ENCODE measurements at places on chromosomes 1 and 21. TPM values are rescaled to one million over a fixed set of nuclear protein-coding genes. Genes with fewer than 3 reads are reported as not detected.

Gene CRYZ
- 78.5 TPM for polyA plus RNA-seq

Gene ZBTB37
- 2.8 TPM for polyA plus RNA-seq

Gene IFNAR1
- 17.0 TPM for polyA plus RNA-seq

Gene S100A9
- not detected for polyA plus RNA-seq

Gene TGFB2
- polyA plus RNA-seq = 10.2 TPM

Gene S1PR1
- 35.8 TPM for polyA plus RNA-seq

Gene FMO4
- 1.2 TPM for polyA plus RNA-seq

Gene ANKRD65
- polyA plus RNA-seq = 0.24 TPM

Gene MIXL1
- polyA plus RNA-seq = 0.21 TPM

Gene FCGR3A
- polyA plus RNA-seq = not detected

Gene OR2T35
- polyA plus RNA-seq = not detected

Gene DYNLT4
- polyA plus RNA-seq = not detected

Gene LY9
- not detected for polyA plus RNA-seq

Gene GBP7
- not detected for polyA plus RNA-seq

Gene RGL1
- 10.1 TPM for polyA plus RNA-seq

Gene RNF19B
- polyA plus RNA-seq = 10.1 TPM

Gene OR2T27
- polyA plus RNA-seq = not detected

Gene ZBTB8A
- polyA plus RNA-seq = 5.0 TPM

Gene CFAP45
- 0.51 TPM for polyA plus RNA-seq

Gene CRYBG2
- polyA plus RNA-seq = not detected

Gene TINAGL1
- 0.36 TPM for polyA plus RNA-seq

Gene NPR1
- 0.02 TPM for polyA plus RNA-seq

Gene GPR157
- 1.1 TPM for polyA plus RNA-seq

Gene IGSF21
- polyA plus RNA-seq = not detected

All from AG04450 (cell line).